WTC11 (cell line): ENCODE measurements at places on chromosomes 7 and 10.

GRCh38 chr10:75405598-75406461 lies 4.3 kb upstream of the ZNF503 start:
- DNase-seq, result no peak

- DNase-seq, result peak; percentile 31
These were observed 582 bp downstream of the TPST1 start for GRCh38 chr7:66205741-66206090.

DNA sequence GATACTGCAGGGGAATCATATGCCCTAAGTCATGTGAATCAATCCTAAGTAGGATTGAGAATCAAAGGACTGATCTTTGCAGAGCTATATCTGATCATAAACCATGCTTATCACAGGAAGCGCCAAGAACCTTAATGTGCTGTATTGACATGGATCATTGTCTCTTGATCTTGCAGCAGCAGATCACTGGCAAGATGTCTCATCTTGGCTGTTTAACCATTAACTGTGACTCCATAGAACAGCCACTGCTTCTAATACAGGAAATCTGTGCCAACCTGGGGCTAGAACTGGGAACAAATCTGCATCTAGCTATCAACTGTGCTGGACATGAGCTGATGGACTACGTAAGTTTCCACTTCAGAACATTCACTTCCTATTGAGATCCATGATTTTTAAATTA lies 21.6 kb downstream of the ENO4 start:
- no peak for DNase-seq

GRCh38 chr7:140506788-140507464 lies 27.6 kb upstream of the MKRN1 start:
- no peak for DNase-seq

GRCh38 chr7:21251151-21251800 lies 176.6 kb upstream of the SP4 start:
- no peak for DNase-seq

- DNase-seq, result no peak
These were observed 277.6 kb upstream of the NRP1 start for GRCh38 chr10:33612116-33612515.

GRCh38 chr7:121824276-121824675 lies 48.7 kb upstream of the PTPRZ1 start:
- DNase-seq, result no peak

DNA sequence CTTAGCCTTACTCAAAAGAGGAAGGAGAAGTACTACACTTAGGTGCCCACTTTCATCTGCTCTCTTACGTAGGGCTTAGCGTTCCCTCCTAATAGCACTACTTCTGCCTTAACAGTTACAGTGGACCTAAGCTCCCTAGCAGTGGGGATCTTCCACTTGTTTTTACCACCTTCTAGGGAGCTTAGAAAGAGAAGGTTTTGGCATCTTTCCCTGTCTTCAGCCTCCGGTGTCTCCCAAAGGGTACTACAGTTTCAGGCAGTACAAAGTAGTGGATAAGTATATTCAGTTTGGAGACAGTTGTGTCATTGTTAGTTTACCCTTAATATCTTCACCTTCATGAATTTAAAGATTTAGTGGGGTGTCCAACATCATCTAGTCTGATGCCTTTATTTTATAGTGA lies 14.6 kb downstream of the CHRM2 start:
- DNase-seq, result no peak

- no peak for DNase-seq
These were observed 90.7 kb downstream of the TFPI2 start for GRCh38 chr7:93799750-93800357.

- DNase-seq, result peak; percentile 4
These were observed 115.9 kb downstream of the ADCY1 start for GRCh38 chr7:45689797-45690761.

DNA sequence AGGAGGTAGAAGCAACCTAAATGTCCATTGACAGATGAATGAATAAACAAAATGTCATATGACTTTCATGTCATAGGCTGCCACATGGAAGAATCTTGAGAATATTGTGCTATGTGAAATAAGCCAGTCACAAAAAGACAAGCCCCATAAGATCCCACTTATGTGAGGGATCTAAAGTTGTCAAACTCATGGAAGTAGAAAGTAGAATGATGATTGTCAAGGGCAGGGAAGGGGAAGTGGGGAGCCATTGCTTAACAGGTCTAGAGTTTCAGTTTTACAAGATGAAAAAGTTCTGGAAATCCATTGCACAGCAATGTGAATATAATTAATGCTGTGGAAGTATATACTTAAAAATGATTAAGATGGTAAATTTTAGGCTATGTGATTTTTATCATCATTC lies 229.3 kb upstream of the KMT2E start:
- no peak for DNase-seq

- DNase-seq, result no peak
These were observed 521.5 kb downstream of the KIF20B start for GRCh38 chr10:90222939-90223338.

GRCh38 chr10:37871143-37871542 lies 13.7 kb upstream of the ZNF248 start:
- DNase-seq, result no peak

DNA sequence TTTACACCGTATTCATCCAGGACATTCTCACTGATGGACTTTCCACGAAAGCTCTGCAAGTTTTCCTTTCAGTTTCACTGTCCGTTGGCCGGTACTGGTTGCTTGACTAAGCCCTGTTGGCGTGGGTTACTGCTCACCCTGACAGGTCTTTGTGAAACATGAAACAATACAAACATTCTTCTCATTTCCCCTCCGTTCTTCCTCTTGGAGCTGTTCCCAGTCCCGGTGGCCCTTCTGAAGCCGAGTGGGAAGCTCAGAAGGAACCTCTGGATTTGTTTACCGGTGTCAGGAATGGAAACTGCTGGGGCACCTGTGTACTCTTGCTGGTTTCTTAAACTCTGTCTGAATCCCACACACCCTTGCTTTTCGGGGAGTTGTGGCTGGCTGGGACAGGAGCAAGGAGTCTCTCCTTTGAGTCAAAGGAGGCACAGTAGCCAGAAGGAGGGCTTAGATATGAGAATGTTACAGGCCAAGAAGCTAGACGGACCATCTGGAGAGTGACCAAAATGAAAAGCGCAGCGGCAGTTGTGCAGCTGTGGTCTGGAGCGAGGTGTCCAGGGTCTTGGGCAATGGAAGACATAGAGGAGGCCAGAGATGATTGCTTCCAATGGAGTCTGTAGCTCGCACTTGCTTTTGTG lies 45.7 kb downstream of the LYZL2 start:
- no peak for DNase-seq

GRCh38 chr10:58384095-58384494 lies 1.1 kb upstream of the TFAM start:
- DNase-seq, result no peak

DNA sequence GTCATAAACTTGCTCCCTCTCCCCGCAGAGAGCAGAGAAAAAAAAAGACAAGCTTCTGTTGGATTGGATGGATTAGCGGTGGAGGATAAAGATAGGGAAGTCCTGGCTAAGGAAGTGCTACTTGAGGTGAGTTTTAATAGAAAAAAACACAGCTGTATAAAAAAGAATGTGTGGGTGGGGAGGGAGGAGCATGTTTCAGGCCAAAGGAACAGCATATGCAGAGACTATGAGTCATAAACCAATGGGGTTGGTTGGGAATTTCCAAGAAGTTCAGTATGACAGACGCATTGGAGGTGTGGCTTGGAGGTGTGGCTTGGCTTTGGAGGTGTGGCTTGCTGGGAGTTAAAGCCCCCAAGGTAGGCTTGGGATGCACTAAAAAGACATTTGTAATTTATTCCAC lies 103.0 kb upstream of the LSM8 start:
- DNase-seq, result peak; percentile 17

GRCh38 chr7:128895320-128895719 lies 15.2 kb downstream of the KCP start:
- DNase-seq, result no peak

DNA sequence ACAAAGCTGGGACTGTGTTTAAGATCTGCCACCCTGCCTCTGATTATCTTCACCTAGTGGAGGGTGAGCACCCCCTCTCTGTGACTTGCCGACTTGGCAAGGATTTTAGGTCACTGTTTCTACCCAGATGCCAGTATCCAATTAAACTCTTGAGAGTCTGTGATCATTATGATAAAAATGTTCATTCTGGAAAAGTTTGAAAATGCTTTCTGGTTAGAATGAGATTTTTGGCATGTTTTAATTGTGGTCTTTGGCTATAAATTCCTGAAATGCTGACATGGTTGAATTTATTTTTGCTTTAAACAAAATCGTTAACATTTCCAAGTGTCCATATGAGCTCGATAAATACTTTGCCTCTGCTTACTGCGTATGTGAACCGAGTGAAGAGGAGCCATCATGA lies 221.4 kb downstream of the BICC1 start:
- no peak for DNase-seq

- no peak for DNase-seq
These were observed 37.3 kb upstream of the SLC39A12 start for GRCh38 chr10:17914169-17915045.

DNA sequence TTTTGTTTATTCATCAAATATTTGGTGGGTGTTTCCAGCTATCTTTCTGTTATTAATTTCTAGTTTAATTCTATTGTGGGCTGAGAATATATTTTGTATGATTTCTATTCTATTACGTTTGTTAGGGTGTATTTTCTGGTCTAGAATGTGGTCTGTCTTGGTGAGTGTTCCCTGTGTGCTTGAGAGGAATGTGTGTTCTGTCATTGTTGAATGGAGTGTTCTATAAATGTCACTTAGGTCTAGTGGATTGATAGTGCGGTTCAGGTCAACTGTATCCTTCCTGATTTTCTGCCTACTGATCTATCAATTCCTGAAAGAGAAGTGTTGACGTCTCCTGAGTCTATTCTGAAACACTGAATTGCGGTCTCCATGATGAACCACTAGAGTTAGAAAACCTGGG lies 8.5 kb downstream of the HTRA1 start:
- no peak for DNase-seq

- DNase-seq, result no peak
These were observed 72.4 kb upstream of the LRRC4 start for GRCh38 chr7:128103498-128104107.

DNA sequence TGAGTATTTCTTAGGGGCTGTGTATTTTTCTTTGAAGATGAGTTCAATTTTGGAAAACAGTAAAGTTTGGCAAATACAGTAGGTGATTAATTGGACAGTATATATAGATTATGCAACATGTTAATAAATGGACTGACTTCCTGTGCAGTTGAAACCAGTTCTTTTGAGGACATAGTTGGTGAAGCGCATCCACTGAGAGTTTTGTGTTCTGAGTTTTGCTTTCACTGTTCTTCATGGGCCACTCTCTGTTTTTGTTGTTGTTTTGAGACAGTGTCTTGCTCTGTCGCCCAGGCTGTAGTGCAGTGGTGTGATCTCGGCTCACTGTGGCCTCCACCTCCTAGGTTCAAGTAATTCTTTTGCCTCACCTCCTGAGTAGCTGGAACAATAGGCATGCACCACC lies 109.0 kb downstream of the SDHAF3 start:
- DNase-seq, result no peak

DNA sequence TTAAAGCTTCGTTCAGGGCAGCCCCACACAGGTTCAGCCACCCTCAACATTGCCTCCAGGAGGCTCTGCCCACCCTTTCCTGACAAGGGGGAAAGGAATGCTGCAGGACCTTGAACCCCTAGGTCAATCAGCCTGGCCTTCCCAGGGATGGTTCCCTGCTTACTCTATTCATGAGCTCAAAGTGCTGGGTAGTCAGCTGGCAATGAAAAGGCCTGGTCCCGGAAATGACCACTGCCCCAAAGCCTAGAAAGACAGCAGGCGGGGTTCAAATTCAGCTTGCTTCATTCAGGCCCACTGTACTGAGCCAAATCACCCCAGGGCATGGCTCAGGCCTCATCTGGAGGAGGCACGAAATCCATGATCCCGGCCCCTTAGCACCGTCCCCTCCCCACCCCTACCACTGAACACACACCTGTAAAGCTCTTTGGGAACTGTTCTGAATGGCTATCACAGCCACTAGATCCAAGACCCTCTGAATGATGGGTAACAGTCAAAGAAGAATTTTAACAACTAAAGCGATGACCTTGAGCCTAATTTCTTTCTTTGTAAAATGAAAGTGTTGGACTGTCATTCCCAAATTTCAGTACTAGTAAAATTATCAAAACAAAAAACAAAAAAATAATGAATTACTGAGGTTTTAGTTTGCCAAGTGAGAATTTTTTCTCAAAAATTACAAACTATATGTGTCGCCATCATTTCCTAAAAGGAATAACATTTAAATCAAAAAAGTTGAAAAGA lies 1.0 kb downstream of the URGCP start:
- DNase-seq, result peak; percentile 32

- no peak for DNase-seq
These were observed 64.7 kb upstream of the THSD7A start for GRCh38 chr7:11896663-11897062.

- DNase-seq, result no peak
These were observed 58.3 kb upstream of the KDM7A start for GRCh38 chr7:140235114-140235513.

DNA sequence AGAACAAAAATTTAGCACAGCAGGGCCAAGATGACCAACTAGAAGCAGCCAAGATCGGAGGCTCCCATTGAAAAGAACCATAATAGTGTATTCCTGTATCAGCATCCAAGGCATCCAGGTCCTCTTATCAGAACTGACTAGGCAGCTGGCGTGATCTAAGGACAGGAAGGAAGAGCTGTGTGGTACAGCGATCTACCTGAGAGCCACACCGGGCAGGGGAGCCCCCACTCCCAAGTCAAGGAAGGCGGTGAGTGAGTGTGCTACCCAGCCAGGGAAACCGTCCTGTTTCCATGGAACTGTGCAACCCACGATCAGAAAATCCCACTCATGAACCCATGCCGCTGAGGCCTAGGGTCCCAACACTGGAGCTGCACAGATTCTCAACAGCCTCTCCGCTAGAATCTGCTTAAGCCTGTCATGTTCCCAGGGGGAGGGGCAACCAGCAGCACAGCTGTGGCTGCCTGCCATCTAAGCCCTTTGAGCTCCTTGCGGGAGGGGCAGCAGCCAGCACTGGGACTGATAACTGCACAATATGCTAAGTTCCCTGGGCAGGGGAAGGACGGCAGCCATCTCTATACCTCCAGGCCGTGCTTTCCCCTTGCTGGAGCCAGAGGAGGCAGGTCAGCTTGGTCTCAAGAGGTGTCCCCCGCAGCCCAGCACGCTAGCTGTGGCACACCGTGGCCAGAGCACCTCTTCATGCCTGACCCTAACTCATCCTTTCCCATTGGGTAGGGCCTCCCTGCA lies 213.0 kb upstream of the SMIM30 start:
- DNase-seq, result peak; percentile 59
